HFFc6 (cell line): ENCODE measurements at places on chromosomes 16 and 17.

DNA sequence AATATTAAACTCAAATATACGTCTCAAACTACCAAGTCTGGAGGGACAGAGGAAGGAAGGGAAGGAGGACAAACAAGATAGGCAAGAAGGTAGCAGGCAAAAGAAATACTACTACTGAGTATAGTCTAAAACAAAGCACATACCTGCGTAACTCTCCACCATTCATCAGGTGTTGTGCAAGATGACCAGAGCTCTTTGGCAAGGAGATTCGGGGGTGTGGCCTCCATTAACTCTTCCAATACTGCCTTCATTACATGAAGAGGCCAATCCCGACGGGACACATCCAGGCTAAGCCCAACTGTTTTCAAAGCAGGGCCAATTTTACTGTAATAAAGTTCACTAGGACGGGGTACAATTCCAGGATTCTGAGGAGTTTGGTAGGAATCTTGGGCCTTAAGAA lies 38.2 kb upstream of the ARL6IP1 start:
- no peak for DNase-seq

GRCh38 chr16:12664164-12664733 lies 139.4 kb downstream of the CPPED1 start:
- DNase-seq: no peak

DNA sequence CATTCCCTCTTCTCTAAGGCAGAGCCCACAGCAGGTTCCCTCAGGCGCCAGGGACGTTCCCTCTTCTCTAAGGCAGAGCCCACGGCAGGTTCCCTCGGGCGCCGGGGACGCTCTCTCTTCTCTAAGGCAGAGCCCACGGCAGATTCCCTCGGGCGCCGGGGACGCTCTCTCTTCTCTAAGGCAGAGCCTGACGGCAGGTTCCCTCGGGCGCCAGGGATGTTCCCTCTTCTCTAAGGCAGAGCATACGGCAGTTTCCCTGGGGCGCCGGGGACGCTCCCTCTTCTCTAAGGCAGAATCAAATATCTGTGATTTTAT lies 24.3 kb downstream of the ACSF3 start:
- DNase-seq: no peak

DNA sequence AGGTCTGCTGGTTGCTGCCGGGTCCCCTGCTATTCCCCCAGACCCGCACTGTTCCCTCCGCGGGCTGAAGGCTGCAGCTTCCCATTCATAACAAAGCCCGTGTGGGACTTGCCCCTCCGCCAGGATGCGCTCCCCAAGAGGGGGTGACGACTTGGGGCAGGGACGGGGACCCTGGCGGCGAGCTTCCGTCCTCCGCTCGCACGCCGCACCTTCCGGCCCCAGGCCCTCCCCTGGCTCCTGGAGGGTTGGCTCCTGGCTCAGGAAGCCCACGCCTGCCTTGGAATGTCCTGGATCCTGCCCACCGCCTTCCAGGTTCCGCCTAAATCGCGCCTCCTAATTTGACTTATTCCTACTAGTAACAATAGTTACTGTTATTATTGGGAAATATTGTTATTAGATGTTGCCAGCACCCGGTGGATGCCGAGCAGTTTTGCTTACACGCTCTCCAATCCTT lies 1.1 kb upstream of the TFAP4 start:
- peak; percentile 19 for DNase-seq

DNA sequence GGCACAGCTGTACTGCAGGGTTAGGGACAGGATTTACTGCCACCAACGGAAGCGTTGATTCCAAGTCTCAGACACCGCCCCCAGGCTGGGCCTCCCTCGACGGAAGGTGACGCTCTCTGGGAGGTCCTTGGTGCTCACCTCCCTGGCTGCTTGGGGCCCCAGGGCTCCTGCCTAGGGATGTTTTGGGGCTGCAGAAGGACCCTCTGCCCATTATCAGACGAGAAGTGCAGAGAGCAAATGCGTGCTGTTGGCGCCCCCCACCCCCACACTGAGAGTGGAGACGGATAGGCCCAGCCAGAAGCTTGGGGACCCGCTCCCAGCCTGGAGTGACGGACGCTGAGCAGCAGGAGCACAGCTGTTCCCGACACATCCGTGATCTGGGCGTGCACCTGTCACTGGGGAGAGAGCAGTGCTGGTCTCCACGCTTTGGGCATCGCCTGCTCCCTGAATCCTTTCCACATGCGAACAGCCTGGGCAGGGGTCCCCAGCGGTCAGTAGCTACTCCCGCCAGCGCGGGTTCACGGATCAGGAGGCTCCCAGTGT lies 5.1 kb upstream of the SOX8 start:
- DNase-seq: no peak

- no peak for DNase-seq
These were observed 67.4 kb downstream of the SNX11 start for GRCh38 chr17:48174833-48175523.
